ENCODE measurements at places on chromosomes 2 and 18.

DNA sequence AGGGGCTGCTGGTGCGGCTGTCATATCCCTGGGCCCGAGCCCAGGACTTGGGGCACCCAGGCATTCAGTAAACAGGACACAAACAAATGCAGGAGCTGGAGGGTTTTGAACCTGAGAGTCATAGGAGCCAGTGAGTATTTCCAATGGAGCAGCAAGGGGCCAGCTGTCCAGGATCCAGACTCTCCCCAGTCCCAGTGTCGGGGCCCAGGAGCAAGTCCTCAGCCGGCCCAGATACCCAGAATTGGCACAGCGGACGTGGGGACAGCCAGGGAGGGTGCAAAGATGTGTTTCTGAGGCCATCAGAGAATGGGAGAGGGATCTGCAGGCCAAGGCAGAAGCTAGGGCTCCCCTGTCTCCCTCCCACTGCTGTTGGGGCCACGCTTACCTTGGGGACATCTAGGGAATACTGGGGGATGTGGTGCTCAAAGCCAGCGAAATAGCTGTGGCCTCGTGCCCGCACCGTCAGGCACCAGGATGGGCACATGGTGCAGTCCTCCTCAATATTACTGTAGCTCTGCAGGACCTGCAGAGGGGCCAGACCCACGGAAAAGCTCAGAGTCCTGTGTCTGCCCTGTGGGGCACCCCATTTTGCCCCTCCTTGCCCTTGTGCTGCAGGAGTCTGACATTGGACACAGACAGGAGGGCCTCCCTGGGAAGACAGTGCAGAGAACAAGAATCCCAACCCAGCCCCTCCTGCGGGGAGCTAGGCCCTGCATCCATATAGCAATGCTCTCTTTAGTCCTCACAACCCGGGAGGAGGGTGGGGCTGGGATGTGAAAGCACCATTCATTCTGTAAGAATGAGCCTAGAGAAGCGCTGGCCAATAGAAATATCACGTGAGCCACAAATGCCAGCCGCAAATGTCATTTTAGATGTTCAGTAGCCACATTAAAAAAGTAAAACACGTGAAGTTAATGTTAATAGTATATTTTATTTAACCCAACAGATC, 15.4 kb downstream of the CFAP65 start:
- no peak for DNase-seq

DNA sequence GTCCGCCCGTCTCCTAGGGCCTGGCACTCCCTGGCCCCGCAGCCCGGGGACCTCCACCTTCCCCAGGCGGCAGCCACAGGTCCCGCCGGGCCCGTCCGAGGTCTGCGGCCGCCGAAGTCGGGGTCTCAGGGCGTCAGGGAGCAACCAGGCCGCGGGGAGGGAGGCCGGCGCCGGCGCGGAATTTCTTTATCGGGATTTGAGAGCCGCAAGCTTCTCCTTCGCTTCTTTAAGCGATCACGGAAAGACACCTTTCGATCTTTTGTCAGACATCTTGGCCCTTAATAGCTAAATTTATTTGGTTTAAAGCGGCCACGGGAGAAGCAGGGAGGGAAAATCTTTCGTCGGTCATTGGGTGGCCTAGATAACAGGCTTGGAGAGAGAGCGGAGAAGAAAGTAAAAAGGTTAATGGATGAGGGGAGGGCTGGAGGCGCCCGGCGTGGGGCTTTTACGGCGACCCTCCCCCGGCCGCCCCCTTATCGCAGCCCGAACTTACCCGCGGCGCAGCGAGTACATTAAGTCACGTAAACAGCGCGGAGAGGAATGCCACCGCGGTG, 4.3 kb upstream of the GATA6 start:
- DNase-seq: no peak

- no peak for DNase-seq
Observed at GRCh38 chr18:48730010-48730409, 191.2 kb downstream of the CTIF start.

- no peak for DNase-seq
Observed at GRCh38 chr2:43387092-43388062, 161.0 kb upstream of the ZFP36L2 start.

- no peak for DNase-seq
Observed at GRCh38 chr2:181656450-181657291, at the start of gene CERKL. TSS of gene CERKL (minus strand) at chr2:181657105. CDS start at chr2:181657006, 99 bp downstream.

- no peak for DNase-seq
Observed at GRCh38 chr2:78020491-78020890, 498.3 kb upstream of the LRRTM4 start.

DNA sequence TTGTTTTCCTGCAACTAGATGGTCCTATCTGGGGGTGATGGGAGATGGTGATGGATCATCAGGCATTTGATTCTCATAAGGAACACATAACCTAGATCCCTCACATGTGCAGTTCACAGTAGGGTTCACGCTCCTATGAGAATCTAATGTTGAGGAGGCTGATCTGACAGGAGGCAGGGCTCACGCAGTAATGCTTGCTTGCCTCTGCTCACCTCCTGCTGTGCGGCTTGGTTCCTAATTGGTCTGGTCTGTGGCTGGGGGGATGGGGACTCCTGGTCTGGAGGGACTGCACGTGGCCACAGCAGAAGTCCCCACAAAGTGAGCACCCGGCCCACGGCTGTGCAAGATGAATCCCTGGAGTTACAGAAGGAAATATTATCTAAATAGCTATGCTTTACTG, 11.3 kb downstream of the MC5R start:
- DNase-seq: no peak

GRCh38 chr18:68427951-68428401, 286.9 kb downstream of the TMX3 start:
- DNase-seq: no peak

- no peak for DNase-seq
Observed at GRCh38 chr2:51711766-51712165, 679.8 kb upstream of the NRXN1 start.
